GM19239 (cell line): ENCODE measurements at places on chromosomes 1 and 21.

DNA sequence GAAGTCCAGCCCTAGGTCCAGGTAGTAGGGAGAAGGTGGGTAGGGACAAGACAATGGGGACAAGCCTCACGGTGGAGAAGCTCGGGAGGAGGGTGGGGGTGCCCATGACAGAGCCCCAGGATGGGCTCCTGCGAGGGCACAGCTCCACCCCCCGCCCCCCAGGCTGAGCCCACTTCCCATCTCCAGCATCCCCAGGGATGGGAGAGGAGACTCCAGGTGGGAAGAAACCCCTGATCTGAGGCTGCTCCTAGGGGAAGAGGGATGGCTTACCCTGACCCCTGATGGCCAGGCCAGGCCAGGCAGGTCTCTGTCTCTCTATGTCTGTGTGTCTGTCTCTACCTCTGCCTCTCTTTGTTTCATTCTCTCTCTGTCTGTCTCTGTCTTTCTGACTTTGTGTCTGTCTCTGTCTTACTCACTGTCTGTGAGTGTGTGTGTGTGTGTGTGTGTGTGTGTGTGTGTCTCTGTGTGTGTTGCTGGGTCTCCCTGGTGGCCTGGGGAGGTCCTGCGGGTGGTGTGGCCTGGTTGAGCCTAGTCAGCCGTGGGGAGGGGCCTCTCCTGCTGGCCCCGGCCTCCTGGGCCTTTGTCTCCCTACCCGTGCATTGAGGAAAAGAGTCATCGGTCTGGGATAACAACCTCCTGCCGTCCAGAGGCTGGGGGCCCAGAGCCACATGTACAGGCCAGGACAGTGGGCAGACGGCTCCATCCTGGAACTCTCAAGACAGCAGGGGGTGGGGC is 45.7 kb downstream of the WNT9A start:
- no peak for DNase-seq

- no peak for DNase-seq
Observed at GRCh38 chr1:87226341-87226760, 102.3 kb upstream of the LMO4 start.

DNA sequence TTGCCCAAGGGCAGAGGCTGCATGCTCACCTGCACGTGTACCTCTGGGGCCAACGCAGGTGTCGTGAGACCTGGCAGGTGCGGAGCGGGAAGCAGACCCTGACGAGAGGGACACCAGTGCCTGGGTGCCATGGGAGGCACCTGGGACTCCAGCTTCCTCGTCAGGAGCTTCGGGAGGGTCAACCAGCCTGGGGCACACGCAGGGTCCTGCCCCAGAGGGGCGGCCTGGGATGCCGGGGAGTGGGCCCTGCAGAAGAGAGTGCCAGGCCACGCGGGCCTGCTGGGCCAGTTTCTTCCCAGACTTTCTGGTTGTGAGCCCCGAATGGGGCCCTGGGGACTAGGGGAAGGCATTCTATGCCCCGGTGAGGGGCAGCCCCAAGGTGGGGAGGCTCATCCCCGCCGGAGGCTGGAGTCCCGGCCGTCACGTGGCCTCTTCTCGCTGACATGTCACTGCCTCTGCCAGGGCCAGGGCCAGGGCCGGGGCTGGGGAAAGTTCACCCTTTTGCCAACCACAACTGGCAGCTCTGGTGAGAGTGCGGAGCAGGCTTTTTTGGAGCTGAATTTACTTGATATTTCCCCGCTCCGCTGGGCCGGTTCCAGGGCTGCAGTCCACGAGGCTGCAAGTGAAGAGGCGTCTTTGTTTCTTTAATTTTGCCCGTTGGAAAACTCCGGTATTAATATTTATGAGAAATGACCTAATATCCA is 38.5 kb upstream of the ACTRT2 start:
- DNase-seq, result no peak

GRCh38 chr1:216095400-216095799 is 327.8 kb downstream of the USH2A start:
- DNase-seq, result no peak

GRCh38 chr1:171929121-171929520 is 87.8 kb downstream of the DNM3 start:
- DNase-seq, result no peak
